ENCODE measurements at places on chromosomes 7 and 10.

GRCh38 chr7:17104419-17104818 lies 194.0 kb upstream of the AHR start:
- no peak for DNase-seq

- DNase-seq: no peak
Observed at GRCh38 chr10:60975716-60976115, 31.7 kb upstream of the RHOBTB1 start.

GRCh38 chr7:148700661-148701064 lies 2.0 kb downstream of the CUL1 start:
- DNase-seq: no peak

DNA sequence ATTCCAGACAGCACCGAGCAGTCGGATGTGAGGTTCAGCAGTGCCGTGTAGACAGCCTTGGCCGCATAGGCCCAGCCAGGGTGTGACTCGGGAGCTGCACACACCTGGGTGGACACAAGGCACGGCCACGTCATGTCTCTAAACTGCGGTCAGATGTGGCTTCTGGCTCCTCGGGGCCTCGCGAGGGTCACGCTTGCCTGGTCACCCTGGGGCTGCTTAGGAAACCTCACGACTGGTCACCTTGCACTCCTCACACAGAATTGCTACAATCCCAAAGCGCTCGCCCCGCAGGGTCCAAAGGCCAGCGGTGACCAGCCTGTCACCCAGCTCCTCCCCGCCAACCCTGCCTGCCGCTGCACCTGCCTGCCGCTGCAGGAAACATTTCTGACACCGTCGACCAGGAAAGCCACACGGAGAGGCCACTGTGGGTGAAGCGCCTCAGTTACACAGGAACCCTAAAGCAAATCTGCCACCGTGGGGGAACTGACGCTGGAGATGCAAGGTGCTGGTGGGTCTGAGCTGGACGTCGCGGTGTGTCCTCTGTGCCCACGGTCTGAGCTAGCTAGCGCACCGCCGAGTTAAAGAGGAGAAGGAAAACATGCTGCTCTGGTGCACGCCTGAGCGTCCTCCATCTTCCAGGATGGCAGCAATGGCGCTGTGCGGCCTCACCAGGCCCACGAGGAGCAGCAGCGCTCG lies 5.0 kb downstream of the GPER1 start:
- no peak for DNase-seq

DNA sequence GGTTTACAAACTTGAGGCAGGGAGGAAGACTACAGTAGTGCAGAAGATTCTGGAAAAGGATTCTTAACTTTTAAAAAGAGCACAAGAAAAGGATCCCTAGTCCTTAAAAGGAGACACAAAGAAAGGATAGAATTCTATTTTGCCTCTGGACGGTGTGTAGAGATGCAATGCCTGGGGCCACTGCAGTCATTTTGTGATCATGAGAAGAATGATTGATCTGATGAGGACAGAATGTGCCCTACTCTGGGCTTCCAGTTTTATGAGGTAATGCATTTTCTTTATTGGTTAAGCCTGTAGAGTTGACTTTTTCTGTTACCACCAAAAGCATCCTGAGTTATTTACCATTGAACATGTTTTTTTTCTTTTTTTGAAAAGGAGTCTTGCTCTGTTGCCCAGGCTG lies 28.3 kb upstream of the UCMA start:
- no peak for DNase-seq

GRCh38 chr10:21048068-21048467 lies 151.0 kb upstream of the NEBL start:
- DNase-seq: no peak

GRCh38 chr10:17394854-17395253 lies 59.5 kb downstream of the ST8SIA6 start:
- no peak for DNase-seq

- no peak for DNase-seq
Observed at GRCh38 chr10:132837905-132838304, 52.0 kb upstream of the NKX6-2 start.

- no peak for DNase-seq
Observed at GRCh38 chr10:102064503-102064867, 664 bp upstream of the HPS6 start.

DNA sequence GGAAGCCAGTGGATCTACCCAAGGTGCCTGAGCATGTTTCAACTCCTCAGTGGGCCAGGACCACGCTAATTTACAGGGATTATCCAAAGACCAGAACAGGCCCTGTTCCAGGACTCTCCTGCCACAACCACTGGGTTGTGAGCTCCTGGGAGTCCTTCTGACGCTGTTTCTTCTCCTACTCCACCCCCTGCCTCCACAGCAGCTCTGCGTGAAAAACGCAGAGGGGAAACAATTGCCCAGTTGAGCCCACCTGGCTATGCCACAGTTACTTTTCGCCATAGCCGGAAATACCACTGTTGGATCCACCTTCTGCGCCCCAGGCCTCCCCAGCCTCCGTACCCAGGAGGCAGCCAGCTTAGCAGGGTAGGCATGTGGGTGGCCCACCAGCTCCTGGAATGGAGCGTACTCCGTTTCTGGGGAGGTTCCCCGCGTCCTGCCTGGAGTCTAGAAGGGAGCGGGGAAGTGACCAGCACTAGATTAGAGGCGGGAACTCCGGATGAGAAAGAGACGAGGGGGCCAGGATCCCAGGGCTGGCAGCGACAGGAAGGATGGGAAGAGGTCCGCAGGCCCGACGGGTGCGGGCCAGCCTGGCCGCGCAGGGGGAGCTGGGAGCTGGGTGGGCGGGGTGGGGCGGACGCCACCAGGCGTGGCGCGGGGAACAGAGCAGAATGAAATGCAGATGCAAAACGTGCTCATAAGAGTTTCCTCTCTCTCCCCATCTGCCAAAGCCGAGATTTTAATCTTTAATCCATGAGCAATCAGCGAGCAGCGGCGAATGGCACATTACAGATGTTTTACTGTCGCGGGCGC lies 32.1 kb upstream of the PAX2 start:
- DNase-seq: no peak

DNA sequence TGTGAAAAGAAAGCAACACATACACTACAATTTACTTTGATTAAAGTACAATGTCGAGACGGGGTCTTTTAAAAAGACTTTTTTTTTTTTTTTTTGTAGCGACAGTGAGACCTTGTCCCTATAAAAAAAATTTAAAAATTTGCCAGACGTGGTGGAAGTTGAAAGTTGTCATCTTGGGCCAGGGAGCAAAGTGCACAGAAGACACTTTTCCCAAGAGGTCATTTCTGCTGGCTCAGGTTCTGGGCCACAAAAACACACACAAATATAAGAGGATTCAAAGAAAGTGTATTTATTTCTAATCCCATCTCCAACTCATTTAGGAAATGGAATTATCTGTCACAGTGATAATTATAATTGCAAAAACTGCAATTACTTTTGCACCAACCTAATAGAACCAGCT lies 24.7 kb downstream of the SLC26A3 start:
- no peak for DNase-seq

DNA sequence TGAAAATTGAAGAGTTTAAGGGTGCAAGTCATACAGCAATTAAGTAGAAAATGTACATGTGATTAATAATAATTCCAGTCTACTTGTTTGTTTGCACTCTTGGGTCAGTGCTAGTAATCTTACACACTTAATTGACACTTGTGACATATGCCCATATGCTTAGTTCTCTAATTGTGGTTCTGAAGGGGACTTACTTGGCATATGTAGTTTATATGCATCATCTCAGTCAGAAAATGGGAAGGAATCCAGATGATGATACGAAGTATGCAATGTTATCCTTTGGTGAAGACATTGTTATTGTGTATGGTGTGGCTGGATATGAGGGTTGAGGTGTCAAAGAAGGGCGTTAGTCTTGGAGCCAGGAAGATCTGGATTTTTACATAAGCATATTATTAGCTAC lies 193.5 kb upstream of the HDAC9 start:
- no peak for DNase-seq

- no peak for DNase-seq
Observed at GRCh38 chr10:126133906-126134656, 237.7 kb downstream of the FANK1 start.

DNA sequence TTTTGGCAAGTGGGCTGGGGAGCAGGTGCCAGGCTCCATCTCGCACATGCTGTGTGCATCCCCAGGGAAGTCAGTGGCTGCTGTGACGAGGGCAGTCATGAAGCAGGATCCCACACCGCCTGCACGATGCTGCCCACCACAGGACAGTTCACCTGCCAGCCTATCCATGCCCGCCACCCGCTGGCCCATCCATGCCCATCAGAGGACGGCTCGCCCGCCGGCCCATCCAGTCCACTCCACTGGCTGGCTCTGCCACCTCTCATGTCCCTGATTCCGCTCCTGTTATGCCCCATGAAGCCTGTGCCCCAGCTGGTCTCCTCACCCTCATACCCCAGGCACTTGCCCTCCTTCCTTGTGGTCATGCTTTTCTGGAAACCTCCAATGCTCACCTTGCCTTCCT lies 18.2 kb upstream of the INMT start:
- no peak for DNase-seq

GRCh38 chr10:125762692-125763648 lies 12.7 kb downstream of the MMP21 start:
- DNase-seq: no peak

- no peak for DNase-seq
Observed at GRCh38 chr7:32639122-32639521, 143.8 kb downstream of the AVL9 start.

GRCh38 chr7:51451751-51452476 lies 135.3 kb upstream of the COBL start:
- no peak for DNase-seq

DNA sequence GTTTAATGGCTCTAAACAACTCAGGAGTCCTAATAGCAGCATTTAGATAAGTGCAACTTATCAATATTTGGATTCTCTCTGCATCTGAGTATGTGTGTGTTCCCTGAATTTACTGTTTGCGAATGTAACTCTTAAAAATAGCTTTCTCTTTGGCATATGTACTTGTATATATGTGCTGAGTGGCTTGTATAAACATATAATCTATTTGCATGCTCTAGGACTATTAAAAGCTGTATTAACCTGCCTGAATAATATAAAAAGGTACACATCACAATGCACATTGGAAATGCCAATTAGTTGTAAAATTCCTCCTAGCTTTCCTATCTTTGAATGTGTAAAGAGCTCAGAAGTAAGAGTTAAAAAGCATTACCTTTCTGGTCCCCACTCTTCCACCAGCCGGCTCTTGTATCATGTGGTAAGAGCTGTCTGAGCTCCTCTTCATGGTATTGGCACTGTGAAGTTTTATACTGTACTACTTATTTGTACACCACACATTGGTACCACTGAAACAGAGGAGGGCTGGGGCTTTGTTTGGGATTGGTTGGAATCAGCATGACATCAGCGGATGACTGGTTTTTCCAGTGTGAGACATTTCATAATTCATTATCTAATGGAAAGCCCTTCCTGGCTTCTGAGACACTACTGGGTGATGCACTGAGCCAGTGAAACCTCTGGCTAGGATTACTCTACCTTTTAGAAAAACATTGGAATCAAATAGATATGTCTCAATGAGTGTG lies at the start of gene INHBA:
Gene INHBA, minus strand, starts transcription at position 456 of the 737 bp plus-strand sequence. CDS start 2,716 bp downstream, outside the sequence.
- DNase-seq: peak; percentile 86

DNA sequence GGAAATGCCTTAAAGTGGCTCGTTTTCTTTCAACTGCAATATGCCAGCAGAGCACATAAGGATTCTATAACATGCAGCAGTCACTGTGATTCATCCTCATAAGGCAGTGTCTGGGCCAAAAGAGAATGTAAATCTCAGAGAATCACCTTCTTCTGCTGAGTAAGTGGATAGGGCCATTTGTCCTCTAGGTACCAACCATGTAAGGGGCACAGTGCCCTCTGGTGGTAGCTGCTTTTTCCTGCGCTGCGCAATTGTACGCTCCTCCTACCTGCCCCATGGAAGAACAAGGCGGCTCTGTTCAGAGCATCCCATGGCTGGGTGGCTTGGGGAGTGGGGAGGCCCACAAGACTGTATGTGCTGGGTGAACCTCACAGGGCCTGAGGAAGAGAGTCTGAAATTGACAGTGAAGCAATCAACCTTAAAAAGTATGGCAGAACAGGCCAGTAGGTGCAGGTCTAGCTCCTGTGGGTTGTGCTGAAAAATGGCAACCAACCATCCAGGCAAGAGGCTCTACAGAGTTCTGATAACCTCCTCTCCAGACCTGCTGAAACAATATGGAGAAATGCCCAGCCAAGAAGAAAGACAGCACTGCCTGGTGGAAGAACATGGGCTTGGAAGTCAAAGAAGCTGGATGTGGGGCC lies 78.6 kb upstream of the C10orf90 start:
- DNase-seq: peak; percentile 75
